ENCODE measurements at places on chromosomes 11 and 22.

DNA sequence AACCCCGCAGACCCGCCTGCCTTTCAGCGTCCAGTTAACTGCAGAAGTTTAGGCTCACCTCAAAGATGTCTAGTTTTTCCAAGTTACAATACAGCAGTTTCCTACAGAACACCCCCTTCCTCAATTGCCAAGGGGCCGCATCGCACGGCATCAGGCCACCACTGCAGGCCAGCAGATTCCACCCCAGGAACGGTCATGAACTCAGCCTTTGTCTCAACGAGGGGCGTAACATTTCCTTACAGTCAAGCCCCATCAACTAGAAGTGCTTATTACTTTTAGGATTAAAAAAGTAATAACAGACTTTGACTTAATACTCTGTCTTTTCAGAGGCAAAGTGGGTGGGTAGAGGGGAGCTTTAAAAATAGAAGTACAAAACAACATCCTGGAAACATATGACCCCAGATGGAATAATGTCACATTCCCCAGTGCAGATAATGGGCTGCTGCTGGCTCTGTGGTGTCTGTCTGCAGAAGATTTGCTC lies 36.3 kb downstream of the PPP2R1B start:
- no peak for DNase-seq

- peak; percentile 63 for DNase-seq
Measured at GRCh38 chr22:19974268-19974861, 32.7 kb upstream of the TXNRD2 start.

DNA sequence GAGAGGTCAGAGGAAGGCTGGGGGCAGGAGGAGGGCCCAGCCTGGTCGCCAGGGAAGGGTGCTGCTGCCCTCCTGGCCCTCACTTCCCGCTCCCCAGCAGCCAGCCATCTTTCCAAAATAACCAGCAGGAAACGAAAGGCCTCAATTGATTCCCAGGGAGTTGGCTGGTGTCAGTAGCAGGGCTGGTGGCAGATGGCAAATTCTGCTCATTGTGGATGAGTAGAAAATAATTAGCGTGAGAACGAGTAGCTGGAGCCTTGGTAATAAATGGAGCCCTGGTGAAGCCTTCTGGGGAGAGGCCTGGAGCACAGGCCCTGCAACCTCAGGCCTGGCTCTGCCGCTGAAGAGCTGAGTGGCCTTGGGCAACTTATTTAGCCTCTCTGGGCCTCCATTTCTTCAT lies 31.3 kb downstream of the DAGLA start:
- no peak for DNase-seq

DNA sequence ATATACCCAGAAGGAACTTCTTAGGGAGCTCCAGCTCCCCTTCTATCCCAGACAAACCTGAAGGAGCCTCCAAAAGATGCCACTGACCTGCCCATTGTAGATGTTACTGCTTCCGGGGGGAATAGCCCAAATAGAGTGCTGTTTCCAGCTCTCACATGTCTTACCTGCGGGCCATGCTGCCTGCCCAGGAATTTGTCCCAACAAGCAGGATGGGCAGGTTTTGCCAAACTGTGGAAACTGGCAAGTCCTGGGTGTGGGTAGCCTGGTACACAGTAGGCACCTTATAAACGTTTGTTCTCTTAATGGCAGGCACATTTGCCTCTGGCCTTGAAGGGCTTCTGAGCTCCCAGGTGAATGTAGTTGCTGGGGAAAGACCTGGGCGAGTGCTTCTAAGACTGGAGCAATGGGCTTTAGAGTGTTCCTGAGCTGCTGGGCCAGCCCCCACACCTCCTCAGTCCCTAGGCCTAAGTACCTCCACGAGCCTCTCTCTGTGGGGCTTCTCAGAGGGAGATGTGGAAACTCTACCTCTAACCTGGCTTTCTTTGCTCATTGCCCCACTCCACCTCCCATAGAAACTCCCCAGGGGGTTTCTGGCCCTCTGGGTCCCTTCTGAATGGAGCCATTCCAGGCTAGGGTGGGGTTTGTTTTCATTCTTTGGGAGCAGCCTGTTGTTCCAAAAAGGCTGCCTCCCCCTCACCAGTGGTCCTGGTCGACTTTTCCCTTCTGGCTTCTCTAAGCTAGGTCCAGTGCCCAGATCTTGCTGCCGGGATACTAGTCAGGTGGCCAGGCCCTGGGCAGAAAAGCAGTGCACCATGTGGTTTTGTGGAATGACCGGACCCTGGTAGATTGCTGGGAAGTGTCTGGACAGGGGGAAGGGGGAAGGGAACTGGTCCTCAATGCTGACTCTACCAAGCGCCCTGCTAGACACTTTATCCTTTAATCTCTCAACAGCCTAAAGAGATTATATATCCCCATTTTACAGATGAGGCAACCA lies 37.2 kb downstream of the LIMK2 start:
- DNase-seq = no peak

- DNase-seq = peak; percentile 24
Measured at GRCh38 chr11:78216571-78217287, 28.0 kb downstream of the USP35 start.

DNA sequence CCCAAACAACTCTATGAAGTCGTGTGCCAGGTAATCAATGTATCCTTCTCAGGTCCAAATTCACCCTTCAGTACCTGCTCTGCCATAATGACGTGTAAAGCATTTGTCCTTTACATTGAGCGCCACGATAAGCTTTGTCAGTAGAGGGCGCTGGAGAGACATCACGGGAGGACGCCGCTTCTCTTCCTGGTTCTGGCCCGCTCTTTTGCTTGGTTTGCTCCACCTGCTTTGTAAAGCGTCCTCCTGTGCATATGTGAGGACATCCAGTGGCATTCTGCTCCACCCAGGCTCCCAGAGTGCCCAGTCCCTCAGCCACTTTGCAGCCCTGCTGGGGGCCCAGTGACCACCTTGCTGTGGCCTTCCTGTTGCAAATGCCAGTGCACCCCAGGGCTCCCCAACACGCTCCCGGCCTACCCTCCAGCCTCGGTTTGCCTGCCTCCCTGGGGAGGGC lies 61.1 kb downstream of the WT1 start:
- peak; percentile 39 for DNase-seq

- no peak for DNase-seq
Measured at GRCh38 chr11:45921561-45922424, 663 bp upstream of the LARGE2 start.

DNA sequence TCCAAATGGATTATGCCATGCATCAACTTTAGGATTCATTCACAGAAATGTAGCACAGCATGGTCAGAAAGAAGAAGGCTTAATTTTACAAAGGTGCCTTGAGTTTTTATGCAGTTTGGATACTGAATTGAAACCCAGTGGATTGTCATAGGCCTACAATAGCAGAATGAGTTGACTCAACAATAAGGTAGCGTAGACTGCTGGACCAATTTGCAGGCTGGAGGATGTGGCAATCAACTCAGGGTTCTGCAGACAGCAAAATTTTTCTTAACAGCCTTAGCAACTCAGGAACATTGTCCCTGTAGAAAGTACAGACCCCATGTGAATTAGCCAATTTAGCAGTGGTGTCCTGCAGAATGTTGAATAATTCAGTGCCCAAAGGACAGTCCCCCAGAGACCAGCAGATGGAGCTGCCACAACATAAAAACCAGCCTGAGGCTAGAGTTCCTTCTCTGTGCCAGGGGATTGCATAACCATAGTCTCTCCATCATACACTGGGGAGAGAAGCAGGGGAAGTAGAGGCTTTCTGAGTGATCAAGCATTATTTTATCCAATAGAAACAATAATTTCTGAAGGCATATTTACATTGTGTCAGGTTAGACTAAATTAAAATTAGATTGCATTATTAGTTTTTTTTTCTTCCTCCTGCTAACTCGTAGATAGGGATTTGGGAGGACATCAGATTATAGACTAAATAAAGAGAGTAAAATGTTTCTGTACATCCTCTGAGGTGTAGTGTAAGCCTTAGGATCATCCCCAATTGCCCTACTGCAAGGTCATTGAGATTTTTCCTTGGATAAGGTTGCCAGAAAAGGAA lies 20.3 kb upstream of the MRPL17 start:
- peak; percentile 88 for DNase-seq
